ENCODE measurements at places on chromosomes 6 and 20.

- no peak for DNase-seq
These were observed 49.9 kb downstream of the EBF4 start for GRCh38 chr20:2742431-2742830.

DNA sequence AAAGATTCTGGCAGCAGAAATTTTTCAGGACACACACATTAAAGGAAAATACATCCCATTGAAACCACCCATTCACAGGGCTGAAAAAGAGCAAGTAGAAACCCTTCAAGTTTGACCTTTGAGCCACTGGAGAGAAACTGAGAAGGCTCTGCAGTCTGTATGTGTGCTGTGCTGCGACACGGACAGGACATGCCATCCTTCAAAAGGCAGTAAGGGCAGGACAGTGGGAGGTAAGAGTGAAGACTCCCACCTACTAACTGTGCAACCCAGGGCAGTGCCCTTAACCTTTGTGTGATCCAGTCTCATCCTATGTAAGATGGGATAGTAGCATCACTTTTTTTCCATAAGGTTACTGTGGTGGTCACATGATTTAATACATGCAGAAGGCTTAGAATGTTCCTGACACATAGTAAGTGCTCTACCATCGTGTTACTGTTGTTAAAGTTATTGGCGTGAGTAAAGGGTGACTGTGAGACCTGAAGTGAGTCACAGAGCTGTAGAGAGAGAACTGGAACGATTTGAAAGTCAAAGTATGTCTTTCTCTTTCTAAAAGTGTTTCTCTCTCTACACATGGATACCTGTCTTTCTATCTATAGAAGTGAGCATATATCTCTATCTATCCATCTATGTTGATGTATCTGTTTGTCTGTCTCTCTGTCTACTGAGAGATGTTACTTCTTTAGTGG, 153.7 kb upstream of the OLIG3 start:
- DNase-seq: no peak

DNA sequence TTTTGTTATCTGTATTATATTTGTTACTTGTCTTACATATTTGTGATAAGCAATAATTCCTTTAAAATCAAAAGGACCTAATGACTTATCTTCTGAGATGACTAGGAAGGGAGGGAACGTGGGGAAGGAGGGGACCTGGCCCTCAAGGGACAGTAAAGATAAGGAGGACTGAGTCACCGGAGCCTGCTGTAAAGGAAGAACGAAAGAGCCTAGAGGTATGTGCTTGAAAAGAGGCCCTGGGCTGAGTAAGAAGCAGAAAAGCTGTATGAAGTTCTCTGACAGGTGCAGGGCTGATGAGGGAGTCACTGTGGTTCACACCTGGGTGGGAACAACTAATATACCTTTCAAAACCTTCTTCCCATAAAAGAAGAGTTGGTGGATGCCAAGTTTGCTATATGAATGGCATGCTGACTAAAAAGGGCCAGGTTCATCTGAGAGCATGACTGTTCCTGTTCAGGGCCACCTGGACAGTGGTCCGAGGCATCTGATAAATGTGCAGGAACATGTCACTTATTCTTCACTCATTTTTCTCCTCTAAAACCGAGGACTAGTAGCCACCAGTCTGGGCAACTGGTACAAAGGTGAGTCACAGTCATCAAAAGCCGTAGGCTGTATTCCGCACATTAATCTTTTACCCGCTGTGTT, 111.3 kb downstream of the TNFAIP3 start:
- DNase-seq: no peak

DNA sequence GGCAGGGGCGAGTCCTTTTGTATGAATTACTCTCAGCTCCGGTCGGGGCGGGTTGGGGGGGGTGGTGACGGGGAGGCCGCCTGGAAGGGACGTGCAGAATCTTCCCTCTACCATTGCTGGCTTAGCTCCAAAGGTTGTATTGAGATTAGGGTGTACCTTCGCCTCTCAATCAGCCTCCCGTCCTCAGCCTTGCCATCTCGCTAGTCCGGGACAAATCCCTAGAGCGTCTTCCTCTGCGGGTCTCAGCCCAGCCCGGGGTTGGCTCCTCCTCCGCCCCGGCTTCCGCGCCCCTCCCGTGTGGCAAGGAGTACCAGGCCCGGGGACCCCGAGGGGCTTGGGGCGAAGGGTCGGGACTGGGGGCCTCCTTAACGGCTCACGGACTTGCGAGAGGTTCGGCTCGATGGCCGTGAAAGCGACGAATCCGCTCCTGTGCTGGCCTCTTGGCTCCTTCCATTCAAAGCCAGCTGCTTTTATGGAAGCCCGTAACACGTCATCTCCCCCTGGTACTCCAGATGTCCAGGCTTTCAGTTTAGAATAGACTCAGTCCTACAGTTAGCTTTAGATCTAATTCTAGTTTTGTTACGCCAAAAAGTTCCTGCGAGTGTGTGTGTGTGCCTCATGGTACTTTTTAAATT, 636 bp upstream of the EEF1A1 start:
- DNase-seq: peak; percentile 82

DNA sequence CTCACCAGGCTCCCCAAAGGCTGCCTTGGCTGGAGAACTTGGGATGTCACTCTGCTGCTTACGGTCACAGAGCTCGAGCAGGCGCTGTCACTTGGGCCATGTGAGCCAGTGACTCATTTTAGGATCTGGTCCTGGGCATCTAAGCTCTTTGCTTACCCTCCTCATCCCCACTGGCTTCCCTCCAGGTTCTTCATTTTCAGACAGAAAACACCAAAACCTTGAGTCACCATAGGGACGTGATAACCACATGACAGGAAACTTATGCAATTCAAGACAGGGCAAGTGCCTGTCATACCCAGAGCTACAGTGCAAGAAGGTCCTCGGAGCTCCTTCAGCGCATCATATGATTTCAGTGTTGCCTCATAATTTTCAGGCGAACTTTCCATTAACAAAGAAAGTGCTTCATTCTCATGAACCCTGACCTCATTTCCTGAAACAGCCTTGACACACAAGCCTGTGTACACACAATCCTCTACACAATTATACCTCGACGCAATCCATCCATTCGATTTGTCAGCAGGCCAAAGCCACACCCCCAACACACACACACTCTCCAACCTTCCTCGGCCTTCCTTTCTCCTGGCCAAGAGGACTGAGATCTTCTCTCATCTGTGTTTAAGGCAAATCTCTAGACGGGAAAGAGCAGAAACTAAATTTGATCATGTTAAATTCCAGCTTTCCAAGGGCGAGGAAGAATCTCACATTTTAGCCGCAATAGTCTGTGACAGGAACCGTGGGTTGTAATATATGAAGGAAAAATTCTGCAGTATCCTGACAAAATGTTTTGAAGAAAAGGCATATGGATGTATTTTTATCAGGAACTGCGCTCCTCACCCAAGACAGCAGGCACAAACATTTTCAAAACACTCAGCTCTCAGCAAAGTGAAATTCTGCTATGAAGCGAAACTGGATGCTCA, 25.3 kb downstream of the TBC1D7 start:
- no peak for DNase-seq

DNA sequence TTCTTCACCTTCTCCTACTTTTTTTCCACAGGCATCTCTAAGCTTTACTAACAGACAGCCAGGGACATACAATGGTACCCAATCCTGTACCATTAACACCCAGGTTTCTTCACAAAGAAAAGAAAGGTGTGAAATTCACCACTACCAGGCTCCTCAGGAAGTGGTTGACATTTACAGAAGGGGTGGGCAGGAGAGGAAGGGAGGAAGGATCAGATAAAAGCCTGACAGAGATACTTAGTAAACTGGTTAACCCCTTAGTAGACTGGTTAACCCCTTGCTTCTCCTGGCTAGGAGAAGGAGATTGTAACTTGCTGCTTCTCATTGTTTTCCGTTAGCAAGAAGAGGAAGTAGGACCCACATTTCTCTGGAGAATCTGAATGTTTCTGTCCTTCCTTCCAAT, 7.2 kb downstream of the SAMD3 start:
- no peak for DNase-seq

DNA sequence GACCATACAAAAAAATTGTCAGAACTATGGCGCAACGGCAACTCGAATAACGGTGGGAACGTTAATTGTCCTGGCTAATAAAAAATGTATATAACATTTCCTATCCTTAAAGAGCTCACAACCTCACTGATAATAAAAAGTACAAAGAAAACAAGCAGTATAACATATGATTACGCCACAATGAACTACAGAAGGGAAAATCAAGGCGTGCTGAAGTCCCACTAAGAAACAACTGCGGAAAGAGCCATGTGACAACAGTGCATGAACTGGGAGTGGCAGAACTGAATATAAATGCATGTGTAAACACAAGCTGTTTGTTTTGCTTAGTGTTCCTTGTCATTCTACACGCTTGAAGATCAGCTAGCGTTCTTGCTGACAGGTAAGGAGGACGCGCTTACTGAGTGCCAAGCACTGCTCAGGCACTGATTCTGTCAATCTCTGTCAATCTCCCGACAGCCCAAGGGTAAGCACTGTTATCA, 466 bp upstream of the PSMB1 start:
- DNase-seq: no peak

- DNase-seq: no peak
These were observed 134.8 kb upstream of the INSM1 start for GRCh38 chr20:20233041-20233514.

DNA sequence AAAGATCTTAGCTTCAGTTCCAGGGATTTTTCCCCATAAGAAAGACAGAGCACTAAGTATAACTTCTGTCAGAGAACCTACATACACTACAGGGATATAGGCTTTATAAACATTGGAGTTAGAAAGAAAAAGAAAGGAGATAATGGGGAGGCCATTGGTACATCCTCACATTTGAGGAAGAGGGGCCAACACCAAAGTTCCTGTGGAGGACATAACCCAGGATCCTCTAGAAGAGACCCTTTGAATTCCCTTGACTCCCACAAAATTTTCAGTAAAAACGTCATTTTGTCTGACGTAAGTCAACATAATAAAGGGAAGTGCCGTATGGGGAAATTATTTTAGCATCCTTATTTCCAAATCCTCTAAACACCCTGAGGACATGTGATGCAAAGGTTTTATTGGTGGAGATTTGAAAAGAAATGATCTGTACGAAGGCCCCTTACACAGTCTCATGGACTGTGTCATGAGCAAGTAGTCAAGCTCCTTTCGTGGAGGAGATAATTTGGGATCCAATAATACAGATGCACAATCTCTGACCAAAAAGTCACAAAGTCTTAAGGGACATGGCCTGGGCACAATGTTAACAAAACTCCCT, 33.2 kb downstream of the HLA-DRA start:
- no peak for DNase-seq

- DNase-seq: no peak
These were observed 105.6 kb downstream of the PSMB1 start for GRCh38 chr6:170447561-170447930.

DNA sequence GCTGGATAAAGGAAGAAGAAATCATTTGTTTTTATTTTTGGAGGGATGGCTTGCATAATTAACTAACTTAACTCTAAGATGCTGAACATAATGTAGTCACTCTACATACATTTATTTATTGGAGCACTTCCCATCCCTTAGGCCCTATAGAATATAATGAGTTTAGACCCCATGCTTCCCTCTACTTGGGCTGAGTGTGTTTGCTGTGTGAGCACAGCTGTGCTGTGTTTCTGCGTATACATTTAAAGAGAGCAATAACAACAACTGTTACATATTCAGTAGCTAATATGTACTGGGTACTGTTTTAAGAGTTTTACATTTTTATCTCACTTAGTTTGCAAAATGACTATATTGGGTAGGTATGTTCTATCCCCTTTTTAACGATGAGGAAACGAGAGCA, 736.6 kb upstream of the NRSN1 start:
- no peak for DNase-seq

DNA sequence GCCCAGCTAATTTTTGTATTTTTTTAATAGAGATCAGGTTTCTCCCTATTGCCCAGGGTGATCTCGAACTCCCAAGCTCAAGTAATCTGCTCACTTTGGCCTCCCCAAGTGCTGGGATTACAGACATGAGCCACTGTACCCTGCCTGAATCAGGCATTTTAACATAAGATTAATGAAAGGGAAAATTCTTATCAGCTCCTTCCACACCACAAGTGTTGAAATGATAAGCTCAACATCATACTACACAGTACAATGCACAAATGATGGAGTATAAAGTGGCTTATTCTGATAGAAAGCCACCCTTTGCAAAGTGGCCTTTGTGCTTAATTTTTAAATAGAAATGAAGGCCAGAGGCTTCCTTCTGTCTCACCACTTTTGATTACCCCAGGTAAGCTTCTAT, 71.3 kb upstream of the MCHR2 start:
- no peak for DNase-seq

GRCh38 chr6:63094947-63095346, 116.3 kb upstream of the FKBP1C start:
- DNase-seq: no peak

DNA sequence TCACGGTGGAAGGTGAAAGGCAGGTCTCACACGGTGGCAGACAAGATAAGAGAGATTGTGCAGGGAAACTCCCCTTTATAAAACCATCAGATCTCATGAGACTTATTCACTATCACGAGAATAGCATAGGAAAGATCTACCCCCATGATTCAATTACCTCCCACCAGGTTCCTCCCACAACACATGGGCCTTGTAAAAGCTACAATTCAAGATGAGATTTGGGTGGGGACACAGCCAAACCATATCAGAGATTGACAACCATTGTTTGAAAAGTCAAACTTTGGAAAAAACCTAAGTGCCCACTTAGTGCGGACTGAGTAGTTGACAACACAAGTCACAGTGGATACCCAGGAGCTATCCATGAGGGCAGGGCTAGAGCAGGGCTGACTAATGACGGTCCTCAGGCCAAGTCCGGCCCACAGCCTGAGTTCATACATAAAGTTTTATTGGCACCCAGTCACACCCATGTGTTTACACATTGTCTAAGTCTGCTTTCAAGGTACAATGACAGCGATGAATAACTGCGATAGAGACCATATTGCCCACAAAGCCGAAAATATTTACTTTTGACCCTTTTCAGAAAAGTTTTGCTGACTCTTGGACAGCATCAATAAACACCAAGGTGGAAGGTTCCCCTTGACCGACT, 33.8 kb upstream of the PMEPA1 start:
- no peak for DNase-seq

GRCh38 chr20:58699623-58700107, 7.1 kb downstream of the NPEPL1 start:
- peak; percentile 4 for DNase-seq

DNA sequence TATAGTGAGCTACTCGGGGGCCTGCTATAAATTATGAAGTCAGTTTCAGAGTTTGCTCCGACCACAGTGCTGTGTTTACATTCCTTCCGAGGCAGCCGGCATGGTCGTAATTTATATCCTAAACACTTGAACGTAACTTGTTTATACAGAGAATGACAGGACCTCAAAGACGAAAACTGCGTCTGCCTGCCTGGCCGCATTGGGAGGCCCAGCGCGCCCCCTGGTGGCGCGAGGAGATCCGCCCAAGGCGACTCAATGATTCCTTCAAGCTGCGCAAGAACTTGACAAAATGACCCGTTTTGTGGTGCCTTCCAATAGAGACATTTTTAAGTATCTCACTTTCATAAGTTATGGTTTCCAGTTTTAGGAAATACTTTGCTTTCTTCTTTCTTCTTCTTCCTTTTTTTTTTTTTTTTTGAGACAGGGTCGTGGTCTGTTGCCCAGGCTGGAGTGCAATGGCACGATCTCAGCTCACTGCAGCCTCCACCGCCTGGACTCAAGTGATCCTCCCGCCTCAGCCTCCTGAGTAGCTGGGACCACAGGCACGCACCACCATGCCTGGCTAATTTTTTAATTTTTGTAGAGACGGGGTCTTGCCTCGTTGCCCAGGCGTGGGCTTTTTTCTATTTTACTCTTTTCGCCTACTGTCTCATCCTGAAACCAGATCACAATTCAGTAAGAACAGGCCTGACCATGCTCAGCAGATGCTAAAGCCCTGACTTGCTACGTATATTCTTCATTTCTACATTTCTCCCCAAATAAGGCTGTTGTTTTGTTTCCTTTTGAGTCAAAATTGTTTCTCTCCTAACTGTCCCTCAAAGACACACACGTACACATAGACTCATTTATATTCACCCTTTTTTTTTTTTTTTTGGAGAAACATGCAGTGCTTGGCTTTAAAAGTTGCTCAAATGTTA, 7.8 kb downstream of the FOXF2 start:
- no peak for DNase-seq
